Islet precursor cell (in vitro differentiated cells): ENCODE measurements at places on chromosomes 13 and 19.

DNA sequence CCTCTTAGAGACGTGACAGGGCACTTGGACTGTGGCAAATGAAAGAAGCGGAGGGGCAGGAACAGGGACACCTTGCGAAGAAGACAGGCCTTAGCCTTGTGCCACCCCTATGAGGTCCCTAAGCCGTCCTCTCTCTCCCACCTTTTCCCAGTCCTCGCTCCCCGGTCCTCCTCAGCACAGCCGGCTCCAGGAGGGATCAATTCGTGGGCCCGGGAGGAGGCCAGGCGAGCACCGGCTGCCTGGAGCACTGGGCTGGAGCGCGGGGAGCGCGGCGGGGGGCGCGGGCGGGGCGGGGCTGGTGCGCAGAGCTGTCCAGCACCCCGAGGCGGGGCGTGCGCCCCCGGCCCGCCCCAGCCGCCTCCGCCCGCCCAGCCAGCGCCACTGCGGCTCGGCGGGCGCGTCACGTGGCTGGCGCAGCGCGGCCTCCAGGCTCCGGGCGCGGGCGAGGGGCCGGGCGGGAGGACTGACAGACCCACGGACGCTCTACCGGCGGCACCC lies at the start of gene LRP3:
TSS of gene LRP3 (plus strand) at position 466 of the 498 bp plus-strand sequence. CDS start 456 bp downstream, outside the sequence.
- no peak for DNase-seq

- no peak for DNase-seq
Observed at GRCh38 chr13:29761815-29762214, 88.6 kb downstream of the UBL3 start.

DNA sequence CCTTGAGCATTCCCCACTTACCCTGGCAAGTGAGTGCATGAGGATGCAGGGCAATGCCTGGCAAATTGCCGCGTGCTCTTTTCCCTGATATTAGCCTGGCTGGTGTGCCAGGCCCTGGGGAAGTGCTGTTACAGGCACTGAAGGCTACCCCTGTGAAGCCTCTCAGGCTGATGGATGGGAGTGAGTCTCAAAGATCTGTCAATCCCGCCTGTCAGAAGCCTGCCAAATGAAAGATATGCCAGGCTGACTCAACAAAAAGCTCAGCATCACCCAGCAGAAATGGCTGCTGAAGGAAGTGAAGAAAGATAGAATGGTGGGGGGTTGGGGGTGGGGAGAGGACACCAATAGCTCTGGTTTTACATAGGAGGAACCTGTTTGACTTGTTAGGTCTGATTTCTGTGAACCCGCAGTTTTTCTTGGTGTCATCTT lies 112.1 kb downstream of the LACC1 start:
- peak; percentile 49 for DNase-seq

DNA sequence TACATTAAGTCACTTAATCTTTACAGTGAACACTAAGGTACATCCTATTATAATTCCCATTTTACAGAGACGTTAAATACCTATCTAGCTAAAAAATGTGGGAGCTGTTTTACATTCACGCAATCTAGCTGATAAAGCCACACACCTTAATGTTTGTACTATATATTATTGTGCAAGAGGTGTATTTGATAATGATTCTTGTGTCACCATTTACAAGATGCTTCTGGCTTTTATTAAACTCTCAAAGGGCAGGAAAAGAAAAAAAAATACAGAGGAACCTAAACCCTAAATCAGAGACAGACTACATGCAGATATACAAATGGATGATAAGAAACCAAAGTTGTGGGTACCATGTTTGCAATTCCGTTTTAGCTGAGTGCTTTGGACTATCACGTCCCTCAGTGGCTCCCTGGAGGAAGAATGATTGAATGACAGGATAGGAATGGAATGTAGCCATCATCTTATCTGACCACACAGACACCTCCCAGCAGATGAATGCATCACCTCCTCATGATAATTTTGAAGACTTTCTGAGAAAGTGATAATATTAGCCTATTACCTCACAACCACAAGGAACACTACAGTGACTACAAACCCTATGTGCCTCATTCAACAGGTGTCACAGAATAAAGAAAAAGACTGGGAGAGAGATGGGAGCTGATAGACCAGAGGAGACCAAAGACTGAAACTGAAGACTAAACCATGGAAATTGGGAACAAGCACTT lies 230.5 kb upstream of the SERP2 start:
- no peak for DNase-seq

- DNase-seq = no peak
Observed at GRCh38 chr13:85565652-85566051, 233.6 kb downstream of the SLITRK6 start.

GRCh38 chr13:110826861-110827672 lies 87.8 kb downstream of the ANKRD10 start:
- DNase-seq = no peak

GRCh38 chr19:989381-990081 lies 5.4 kb downstream of the WDR18 start:
- no peak for DNase-seq

- DNase-seq = no peak
Observed at GRCh38 chr19:31160336-31160926, 188.8 kb downstream of the TSHZ3 start.

DNA sequence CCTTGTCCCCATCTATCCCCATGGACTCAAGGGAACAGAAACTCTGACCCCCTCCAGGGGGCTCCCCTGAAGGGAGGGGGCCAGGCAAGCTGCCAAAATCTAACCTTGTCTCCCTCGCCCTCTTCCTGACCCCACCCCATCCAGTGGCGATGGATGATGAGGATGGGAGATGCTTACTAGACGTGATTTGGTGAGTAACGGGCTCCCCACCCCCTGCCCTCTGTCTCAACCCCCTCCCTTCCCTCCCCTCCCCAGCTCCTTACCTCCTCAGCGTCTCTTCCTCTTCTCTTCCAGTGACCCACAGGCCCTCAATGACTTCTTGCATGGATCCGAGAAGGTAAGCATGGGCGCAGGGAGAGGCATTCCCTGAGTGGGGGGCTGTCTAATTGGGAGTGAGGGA lies 39.8 kb upstream of the EHD2 start:
- no peak for DNase-seq

GRCh38 chr13:109667056-109667455 lies 119.3 kb downstream of the IRS2 start:
- no peak for DNase-seq

DNA sequence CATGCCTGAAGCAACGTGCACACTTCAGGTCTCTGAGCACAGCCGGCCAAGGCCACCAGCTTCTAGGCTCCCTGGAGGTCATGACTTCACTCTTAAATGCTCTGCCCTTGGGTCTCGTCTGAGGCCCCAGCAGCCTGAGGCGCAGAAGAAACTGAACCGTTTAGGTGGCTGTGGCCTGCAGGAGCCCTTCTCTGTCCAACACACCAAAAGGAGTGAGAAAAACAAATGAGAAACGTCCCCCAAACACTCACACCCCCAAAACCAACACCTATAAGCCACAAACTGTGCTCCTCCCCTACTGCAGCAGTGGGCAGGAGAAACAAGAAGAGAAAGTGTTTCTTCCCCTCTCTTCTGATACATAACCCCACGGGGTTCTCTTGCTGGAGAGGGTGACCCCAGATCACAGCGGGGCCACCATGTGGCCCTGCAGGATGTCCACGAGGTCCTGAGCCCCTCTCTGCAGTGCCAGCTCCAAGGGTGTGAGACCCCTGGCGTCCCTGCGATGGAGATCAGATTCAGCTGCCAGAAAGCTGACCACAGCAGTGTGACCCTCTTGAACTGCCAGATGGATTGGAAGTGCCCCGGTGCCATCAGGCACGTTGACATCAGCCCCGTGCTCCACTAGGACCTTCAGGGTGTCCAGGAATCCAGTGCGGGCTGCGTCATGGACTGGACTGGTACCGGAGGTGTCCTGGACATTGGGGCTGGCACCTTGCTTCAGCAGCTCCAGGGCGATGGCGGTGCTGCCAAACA lies 1.0 kb upstream of the KRI1 start:
- DNase-seq = no peak
